ENCODE measurements at places on chromosomes 7 and 10.
A peak's percentile ranks its signal among the peaks of the same experiment; 100 is the strongest.

DNA sequence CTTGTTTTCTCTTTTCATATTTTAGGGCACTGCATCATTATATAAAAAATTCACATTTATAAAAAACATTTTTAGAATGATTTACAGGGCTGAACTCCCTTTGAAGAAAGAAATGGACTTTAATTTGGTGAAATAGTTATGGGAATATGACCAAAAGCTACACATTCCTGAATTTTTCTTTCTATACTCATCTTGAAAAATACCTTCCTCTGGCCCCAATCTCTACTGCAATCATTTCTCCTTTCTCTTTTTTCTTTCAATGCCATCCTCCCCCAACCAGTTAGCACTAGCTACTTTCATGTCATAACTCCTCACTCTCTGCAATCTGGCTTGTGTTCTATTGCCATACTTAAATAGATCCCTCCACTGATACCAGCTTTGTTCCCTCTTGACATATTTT, 6.2 kb downstream of the WNT8B start:
- DNase-seq = no peak

DNA sequence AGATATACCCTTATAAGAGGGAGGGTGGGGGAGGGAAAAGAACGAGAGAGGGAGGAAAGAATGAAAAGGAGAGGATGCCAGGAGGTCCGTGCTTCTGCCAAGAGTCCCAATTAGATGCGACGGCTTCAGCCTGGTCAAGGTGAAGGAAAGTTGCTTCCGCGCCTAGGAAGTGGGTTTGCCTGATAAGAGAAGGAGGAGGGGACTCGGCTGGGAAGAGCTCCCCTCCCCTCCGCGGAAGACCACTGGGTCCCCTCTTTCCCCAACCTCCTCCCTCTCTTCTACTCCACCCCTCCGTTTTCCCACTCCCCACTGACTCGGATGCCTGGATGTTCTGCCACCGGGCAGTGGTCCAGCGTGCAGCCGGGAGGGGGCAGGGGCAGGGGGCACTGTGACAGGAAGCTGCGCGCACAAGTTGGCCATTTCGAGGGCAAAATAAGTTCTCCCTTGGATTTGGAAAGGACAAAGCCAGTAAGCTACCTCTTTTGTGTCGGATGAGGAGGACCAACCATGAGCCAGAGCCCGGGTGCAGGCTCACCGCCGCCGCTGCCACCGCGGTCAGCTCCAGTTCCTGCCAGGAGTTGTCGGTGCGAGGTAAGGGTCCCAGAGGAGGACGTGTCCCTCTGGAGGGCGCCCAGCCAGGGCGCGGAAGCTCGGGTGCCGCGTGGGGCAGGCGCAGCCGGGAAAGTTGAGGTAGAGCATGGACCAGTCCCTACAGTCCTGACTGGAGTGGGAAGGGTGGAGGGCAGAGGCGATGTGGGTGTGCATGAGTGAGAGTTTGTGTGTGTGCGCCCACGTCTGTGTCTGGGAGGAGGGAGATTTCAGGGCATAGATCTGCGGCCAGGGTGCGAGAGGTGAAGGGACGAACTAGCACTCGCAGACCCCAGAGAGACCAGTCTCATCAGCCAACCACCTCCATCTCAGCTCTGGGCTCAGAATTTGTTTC, 844 bp downstream of the GRM3 start:
- peak; percentile 64 for DNase-seq

- DNase-seq = no peak
Measured at GRCh38 chr7:50142425-50143017, 49.5 kb upstream of the ZPBP start.

GRCh38 chr7:11638011-11638774, 193.8 kb downstream of the THSD7A start:
- no peak for DNase-seq

DNA sequence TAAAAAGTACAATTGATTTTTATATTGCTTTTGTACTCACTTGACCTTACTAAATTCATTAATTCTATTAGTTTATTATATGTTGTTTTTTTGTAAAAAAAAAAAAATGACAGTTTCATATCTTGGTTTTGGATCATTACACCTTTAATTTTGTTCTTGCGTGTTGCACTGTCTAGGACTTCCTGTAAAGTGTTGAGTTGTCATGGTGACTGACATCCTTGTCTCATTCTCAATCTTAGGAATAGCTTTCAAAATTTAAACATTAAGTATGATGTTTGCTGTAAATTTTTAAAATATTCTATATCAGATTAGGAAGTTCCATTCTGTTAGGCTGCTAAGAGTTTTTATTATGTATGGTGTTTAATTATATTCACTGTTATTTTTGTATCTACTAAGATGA, 139.1 kb downstream of the ARHGAP12 start:
- DNase-seq = no peak

GRCh38 chr10:5385224-5385623, 19.4 kb downstream of the TUBAL3 start:
- DNase-seq = no peak

DNA sequence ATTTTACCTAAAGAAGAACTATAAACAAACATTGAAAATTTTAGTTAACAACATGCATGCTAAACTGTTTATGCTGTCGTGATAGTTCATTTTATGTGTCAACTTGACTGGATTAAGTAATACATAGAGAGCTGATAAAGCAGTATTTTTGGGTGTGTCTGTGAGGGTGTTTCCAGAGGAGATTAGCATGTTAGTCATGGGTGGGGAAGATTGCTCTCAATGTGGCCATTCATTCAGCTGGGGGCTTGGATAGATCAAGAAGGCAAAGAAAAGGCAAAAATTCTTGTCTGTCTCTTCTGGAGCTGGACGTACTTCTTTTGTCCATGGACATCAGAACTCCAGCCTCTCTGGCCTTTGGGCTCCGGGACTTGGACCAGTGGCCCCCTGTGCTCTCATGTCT, 172.9 kb upstream of the SEMA3E start:
- no peak for DNase-seq

GRCh38 chr7:51077987-51078370, 238.6 kb downstream of the COBL start:
- no peak for DNase-seq

DNA sequence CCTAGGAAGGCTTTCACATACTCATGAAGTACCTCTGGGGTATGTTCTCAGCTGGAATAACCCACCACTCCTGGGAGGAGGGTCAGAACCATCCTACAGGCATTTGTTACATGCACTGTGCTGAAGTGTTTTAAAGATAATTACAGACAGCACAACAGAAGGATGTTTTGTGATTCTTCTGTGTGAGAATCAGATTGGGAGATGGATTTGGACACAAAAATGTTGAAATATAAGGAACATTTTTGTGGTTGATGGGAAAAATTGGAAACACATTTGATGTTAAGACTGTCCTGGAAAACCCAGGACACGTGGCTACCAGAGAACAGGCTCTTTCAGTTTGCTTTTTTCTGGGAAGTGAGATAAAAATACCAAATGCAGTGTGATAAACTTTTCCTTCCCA, 61.4 kb downstream of the BICC1 start:
- no peak for DNase-seq

DNA sequence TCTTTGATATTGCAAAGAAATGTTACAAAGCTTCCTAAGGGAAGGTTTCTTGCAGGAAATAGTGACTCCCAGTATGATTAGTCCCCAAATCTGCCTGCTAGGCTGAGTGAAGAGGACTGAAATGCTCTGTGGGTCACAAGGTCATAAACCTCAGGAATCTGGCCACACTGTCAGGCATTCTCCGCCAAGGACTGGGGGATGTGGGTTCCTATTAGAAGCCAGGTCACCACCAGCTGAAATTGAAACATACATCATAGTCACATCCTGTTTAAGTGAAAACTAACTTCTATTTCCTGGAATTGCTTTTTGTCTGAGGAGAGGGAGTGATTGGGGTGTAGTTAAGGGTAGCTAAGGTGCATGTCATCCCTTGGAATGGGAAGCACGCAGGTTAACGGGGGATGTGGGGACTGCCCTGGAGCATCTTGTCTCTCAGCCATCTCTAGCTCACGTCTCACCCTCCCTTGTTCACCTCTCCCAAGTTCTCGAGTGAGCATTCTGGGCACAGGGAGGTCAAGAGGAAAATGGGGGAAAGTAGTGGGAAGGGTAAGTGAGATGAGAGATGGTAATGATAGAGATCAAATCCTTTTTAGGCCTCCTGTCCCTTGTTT, 12.0 kb upstream of the GSAP start:
- no peak for DNase-seq

DNA sequence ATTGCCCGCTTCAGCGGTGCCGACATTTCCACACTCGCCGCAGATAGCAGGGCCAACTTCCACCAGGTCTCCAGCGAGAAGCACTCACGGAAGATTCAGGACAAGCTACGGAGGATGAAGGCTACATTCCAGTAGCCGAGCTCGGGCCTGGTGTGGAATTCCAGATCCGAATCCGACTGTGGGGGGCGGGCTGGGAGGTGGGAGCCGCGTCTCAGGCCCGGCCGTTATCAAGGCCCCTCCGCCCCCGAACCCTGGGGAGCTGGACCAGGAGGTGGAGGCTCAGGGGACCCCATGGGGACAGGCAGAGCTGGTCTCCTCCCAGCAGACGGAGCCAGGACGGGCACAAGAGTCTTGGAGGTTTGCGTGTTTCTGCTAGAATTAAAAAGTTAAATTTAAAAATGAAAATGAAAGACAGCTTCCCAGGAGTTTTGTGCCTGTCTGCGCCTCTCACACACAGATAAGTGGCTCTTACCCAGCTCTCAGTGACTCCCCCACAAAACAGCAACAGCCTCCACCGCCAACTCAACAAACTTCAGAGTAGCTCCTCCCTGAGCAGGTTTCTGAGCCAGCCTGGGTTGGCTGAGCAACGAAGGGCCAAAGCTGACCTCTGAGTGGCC, 5.2 kb upstream of the UTF1 start:
- no peak for DNase-seq

DNA sequence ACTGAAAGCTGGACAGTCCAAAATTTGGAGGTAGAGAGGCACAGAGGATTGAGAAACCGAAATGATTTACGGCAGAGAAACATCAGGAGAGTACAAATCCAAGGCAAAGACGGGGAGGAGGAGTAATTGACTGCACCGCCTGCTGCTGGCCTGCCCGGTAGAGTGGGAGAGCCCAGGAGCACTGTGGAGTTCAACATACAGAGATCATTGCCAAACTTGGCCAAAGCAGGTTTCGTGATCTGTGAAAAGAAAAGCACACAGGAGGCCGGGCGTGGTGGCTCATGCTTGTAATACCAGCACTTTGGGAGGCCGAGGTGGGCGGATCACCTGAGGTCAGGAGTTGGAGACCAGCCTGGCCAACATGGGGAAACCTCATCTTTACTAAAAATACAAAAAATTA, 306.0 kb upstream of the PFKP start:
- DNase-seq = no peak

DNA sequence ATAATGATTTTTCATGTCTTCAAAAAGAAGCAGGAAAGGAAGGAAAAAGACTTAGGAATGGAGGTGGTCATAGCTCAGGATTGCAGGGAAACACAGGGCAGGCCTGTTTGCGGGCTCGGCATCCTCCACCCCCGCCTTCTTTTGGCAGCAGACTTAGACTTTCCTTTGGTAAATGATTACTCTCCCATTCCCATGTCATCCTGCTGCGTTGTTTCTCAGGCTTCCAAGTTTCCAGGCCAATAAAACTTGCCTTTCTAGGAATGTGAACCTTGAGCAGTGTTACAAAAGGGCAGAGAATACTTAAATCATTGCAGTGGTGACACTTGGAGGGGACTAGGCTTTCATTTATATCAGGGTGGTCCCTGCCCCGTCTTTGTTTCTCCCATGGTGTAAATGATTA, 34.0 kb upstream of the DGKB start:
- no peak for DNase-seq

DNA sequence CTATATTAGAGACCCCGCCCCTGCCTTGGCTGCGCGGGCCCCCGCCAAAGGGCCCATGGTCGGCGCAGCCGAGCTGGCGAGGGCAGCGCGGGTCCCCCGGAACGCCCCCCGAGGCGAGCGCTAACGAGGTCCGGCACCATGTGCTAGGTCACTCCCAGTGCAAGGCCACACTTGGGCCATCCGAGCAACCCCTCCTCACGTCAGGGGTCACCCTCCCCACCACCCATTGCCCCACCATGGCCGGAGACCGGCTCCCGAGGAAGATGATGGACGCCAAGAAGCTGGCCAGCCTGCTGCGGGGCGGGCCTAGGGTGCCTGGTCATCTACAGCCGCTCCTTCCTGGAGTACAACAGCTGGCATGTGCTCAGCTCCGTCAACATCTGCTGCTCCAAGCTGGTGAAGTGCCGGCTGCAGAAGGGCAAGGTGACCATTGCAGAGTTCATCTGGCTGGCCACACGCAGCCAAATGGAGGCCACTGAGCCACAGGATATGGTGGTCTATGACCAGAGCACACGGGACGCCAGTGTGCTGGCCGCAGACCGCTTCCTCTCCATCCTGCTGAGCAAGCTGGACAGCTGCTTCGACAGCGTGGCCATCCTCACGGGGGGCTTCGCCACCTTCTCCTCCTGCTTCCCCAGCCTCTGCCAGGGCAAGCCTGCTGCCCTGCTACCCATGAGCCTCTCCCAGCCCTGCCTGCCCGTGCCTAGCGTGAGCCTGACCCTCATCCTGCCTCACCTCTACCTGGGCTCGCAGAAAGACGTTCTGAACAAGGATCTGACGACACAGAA, 12.4 kb upstream of the SEC24C start:
- DNase-seq = no peak

GRCh38 chr10:119020627-119020946, 8.9 kb upstream of the NANOS1 start:
- DNase-seq = no peak

DNA sequence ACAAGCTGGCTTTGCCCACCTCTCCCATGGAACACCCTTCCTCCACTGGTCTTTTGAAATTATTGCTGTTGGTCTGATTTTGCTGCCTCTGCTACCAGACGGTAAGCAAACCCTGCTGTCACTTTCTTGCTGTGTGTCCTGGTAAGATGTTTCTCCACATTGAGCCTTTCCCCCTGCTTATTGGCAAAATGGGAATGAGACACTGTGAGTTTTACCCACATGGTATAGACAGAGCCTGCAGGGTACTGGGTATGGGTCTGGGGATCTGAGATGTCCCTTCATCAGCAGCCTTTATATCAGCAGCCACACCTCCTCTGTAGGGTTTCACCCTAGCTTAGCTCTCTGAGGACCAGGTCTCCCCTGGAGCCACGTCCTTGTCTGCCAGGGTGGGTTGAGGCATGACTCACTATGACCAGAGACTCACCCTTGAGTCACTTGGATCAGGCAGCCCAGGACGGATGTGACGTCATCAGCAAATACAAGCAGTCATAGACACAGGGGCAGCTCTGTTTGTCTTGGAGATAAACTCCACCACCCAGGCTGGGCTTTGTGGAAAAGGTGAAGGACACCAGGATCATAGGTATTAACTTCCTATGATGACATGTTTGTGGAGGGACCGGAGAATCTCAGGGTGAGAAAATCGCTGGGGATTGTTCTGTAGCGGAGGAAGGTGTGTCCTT, 17.9 kb upstream of the BAIAP2L1 start:
- no peak for DNase-seq

- no peak for DNase-seq
Measured at GRCh38 chr7:139131-139530, 53.2 kb upstream of the FAM20C start.

- DNase-seq = peak; percentile 38
Measured at GRCh38 chr7:106139265-106140251, 27.4 kb upstream of the SYPL1 start.

DNA sequence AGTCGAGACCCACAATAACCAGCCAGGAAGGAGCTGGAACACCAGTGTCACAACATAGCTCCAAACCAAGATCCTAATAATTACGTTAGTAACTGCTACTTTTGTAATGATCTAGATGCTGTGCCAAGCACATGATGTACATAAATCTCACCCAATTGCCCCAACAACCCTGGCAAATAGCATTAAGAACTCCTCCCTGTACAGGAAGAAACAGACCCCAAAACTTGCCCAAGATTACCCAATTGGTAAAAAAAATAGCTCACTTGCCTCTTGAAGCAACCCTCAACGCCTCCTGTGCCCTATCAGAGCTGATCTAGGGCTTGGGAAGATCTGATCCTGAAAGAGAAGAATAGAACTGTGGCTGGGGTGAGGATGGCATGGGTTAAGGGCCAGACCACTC, 628.7 kb upstream of the AUTS2 start:
- DNase-seq = no peak
